ENCODE measurements at places on chromosomes 5 and 9.
A peak's percentile ranks its signal among the peaks of the same experiment; 100 is the strongest.

GRCh38 chr9:136093995-136094881 lies 851 bp downstream of the NACC2 start:
- no peak for DNase-seq

DNA sequence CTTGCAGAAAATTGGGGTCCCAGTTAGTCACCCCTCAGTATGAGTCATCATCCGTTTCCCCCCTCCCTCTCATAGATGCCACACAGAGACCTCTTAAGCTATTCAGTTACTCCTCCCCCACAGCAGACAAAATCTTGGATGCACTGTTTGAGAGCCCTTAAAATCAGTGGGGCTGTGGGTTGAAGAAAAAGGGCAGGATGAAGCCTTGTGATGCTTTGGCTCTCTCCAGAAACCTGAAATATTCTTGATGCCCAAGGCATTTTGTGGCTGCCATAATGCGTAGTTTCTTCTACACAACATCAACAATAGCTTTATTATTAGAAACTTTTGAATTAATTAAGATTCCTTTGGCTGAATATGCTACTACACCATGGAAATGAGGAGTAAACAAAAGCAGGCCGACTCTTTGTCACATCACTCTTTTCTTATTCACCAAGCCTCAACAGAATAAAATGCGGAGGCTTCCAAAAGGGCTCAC lies 133.8 kb downstream of the MRPS30 start:
- no peak for DNase-seq

DNA sequence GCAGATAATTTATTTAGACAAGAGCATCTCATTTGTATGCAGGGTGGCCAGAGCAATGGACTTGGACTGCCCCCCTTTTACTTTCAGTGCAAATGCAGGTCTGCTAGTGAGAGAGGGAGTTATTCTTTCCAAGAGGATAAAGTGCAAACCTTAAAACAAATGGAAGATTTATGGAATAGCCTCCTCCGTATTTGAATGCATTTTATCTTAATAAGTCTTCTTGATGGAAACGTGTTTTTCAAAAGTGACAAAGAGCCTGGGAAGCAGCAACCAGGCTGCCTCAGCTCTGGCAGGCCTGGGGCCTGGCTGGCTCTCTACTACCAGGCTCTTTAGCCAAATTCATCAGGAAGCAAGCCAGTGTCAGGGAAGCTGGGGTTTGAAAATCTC lies 6.8 kb downstream of the NR2F1 start:
- DNase-seq = no peak

- DNase-seq = no peak
Observed at GRCh38 chr9:116942593-116943061, 255.5 kb downstream of the TRIM32 start.

DNA sequence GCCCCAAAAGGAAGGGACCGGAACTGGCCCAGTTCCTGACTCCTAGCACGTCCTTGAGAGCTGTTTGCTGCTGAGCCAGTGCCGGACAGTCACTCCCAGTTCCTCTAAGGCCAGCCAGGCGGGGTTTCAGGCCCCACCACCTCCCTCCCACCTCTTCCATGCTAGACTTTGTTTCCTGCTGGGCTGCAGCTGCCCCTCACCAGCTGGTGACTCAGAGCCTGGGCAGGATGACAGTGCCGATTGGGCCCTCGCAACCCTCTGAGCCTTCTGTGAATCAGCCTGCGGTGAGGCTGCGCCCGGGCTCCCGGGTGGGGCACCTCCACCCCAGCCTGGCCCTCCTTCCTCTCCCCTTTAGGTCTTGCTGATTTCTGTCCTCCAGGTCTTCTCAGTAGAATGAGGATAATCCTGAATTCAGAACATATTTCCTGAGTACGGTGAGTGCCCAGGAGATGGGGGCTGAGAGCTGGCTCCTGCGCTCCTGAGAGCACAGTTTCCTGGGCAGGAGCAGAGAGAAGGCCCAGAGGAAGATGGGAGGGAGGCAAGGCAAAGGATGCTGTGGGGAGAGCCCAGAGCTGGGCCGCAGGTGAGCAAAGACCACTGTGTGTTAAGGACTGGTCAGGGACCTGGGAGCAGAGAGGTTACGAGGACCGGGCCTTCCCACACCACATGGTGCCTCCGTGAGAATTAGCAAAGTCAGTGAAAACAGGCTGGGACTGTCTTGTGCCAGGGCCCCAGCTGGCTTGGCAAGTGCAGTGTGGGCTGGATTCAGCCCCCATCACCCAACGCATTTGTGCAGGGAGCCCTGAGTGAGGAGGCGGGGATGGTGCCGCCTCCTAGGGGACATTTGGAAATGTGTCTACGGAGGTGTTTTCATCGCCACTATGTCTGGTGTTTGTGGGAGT lies 32.9 kb upstream of the STXBP1 start:
- DNase-seq = peak; percentile 44

- no peak for DNase-seq
Observed at GRCh38 chr9:131880833-131881583, 141.1 kb upstream of the RAPGEF1 start.

DNA sequence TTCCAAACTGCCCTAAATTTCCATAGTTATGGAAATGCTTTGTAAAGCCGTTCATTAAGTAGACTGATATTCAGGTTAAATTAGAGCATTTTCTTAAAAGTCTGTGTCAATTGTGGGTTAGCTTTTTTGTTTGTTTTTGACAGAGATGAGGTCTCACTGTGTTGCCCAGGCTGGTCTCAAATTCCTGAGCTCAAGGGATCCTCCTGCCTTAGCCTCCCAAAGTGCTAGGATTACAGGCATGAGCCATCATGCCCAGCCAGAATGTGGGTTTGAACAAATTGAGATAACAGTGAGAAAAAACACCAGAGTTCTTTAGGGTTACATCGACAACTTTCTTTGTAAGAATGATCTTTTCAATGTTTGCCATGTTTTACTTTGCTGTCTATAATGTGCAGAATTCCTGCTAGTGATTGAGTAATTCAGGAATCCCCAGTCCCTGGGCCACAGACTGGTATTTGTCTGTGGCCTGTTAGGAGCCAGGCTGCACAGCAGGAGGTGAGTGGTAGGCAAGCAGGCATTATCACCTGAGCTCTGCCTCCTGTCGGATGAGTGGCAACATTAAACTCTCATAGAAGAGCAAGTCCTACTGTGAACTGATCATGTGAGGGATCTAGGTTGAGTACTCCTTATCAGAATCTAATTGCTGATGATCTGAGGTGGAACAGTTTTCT lies 80.5 kb downstream of the RAI14 start:
- DNase-seq = no peak

DNA sequence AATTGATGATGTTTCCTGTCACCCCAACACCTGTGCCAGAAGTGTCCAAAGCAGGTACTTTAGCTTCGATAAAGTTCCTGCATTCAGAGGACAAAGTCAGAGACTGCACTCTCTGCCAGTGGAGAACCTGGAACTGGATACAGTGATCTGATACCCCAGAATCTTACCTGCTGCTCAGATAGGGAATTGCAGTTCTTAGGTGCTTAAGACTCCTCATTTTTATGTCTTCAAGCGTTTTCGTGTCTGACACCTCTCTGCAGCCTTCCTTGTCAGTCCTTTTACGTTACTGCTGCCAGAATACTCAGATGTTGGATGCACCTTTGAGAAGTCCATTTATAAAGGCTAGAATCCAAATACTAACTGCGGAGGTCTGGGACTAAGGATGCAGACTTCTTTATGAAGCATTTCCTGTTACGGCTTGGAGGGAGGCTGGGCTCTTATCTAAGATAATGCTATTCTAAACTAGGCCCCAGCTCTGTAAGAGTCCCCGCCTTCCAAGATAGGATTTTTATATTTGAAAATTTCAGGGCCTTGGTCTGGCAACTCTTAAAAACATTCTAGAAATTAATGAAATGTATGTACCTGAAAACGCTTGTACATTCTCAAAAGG lies 1.9 kb downstream of the ISOC1 start:
- no peak for DNase-seq

DNA sequence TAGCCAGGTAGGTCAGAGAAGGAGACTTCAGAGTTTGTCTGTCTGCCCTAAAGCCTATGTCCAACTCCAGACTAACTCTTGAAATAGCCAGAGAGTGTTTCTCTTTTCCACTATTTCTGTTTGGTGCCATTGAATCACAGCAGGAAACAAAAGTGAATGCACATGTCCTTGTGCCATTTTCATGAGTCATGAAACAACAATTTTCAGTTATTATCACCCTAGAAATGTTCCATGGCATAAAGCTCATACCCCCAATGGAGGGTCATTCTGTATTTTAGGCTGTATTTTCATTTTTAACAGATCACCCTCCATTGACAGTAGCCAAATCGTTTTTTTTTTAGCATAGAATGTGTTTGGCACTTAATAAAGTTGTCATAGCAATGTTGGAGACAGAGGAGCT lies 124.7 kb downstream of the PAPPA start:
- DNase-seq = no peak

DNA sequence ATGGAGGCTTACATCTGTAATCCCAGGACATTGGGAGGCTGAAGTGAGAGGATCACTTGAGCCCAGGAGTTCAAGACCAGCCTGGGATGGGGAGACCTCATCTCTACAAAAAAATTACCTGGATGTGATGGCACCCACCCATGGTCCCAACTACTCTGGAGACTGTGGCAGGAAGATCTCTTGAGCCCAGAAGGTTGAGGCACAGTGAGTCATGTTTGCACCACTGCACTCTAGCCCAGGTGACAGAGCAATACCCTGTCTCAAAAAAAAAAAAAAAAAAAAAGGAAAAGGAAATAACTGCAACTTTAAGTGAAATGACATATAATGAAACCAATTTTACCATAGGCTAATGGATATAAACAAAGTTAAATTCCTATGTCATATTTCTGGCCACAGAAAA lies 152.1 kb upstream of the DHFR start:
- no peak for DNase-seq

- no peak for DNase-seq
Observed at GRCh38 chr9:128208946-128209669, 5.9 kb downstream of the DNM1 start.

DNA sequence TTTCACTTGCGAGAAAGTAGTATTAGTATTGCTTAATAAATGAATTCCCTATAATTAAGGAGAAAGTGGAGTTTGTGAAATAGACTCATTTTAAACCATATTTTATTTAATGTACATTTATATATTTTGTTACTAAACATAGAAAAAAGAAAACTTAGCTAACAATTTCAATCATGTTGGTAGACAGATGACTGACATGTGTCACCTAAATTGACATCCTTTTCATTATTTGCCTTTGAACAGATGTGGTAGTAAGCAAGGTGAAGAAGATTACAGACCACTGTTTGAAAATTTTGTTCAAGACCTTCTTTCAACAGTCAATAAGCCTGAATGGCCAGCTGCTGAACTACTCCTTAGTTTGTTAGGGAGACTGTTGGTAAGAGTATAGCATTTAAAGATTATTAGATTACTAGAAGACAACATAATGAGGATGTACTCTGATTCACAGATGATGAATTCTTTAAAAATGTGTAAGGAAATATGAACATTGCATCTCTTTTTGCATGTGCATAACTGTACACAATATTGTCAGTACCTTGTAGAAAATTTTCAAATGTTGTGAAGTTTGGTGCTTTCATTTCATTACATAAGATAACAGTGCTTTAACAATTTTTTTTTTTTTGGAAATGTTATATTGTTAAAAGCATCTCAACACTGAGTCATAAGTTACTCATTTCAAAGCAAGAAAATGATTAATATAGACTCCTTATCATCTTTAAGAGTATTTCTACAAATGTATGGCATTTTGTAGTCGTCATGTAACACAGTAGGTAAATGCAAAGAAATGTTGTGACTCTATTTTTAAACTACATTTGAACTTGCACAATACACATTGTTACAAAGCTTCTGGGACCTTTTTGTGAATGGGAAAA lies 139.5 kb downstream of the NIPBL start:
- no peak for DNase-seq

GRCh38 chr5:55072666-55073065 lies 29.8 kb upstream of the GZMA start:
- no peak for DNase-seq

- DNase-seq = no peak
Observed at GRCh38 chr9:18588002-18588401, 114.0 kb downstream of the ADAMTSL1 start.

DNA sequence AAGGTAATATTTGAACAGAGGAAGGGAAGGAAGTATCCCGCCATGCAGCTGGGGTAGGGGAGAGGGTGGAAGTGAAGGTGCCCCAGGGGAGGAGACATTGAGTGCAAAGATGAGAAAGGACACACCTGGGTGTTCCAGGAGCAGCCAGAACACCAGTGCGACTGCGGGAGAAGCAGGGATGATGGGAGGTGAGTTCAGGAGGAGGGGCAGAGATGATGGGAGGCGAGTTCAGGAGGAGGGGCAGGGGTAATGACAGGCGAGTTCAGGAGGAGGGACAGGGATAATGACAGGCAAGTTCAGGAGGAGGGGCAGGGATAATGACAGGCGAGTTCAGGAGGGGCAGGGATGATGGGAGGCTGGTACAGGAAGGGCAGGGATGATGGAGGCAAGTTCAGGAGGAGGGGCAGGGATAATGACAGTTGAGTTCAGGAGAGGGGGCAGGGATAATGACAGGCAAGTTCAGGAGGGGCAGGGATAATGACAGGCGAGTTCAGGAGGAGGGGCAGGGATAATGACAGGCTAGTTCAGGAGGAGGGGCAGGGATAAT lies 17.2 kb upstream of the SPOCK1 start:
- no peak for DNase-seq

- DNase-seq = no peak
Observed at GRCh38 chr5:102799017-102799416, 43.9 kb downstream of the PAM start.

DNA sequence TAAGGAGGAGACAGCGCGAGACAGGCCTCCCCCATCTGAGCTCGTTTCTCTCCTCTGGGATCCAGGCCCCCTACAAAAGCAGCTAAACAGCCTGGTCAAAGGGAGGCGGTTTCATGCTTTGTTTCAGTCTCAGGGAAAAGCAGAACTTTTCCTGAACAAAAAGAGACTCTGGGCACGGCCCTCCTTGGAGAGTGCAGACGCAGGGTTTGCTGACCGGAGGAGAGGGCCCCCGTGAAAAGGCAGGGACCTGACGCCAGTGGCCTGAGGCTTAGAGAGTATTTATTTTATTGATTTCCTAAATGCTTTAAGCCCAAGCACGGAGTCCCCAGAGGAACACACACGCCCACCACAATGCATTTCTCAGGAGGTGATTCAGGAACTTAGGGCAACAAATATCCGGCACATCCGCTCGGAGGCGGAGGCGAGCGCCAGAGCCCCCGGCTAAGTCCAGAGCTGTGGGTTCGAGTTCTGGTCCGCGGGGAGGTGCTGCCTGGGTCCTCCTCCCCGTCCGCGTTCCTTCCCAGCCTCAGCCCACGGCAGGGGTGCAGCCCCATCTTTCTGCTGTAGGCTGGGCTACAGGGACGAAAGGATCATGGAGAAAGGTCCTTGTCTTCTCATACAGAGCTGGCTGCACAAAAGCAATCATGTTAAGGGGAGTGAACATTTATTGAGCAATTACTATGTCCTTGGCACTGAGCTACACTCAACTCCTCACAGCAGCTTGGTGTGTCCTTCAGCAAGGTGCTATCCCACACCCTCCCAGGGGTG lies 40.0 kb downstream of the PTGES start:
- DNase-seq = no peak

GRCh38 chr9:4563105-4563504 lies 72.8 kb downstream of the SLC1A1 start:
- DNase-seq = no peak
